ENCODE measurements at places on chromosomes 7 and 10.
A peak's percentile ranks its signal among the peaks of the same experiment; 100 is the strongest.

DNA sequence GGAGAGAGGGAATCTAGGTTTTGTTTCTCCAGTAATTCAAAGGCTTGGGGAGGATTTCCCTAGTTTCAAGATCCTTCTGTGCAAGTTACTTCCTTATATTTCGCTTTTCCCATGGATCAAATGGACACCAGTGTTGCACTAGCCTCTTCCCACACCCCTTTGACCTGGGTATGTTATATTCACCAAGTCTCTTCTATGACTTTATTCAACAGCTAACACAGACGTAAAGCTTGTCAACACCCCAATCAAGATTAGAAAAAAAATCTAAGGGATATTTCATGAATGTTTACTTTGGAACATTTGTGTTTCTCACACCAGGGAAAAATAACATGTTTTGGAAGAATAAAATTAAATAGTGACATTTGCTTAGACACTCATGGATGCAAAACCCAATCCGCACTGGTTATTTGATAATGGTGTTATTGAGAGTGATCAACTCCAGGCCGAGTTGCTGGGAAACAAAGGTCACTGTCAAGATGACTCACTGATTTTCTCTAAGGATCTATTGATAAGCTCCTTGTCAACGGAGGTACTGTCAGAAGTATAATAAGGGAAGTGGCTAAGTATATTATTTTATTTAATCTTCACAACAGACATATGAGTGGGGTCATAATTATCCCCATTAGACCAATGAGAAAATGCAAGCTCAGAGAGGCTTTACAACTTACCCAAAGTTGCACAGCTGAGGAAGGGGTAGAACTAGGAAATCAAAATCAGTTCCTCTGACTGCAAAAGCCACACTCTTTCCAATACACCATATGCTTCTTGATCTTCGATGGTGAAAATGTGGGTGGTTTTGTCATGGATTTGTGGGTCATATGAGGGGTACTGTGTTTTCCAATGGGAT lies 52.2 kb downstream of the CREB3L2 start:
- no peak for DNase-seq

- no peak for DNase-seq
Observed at GRCh38 chr7:131424219-131424822, 96.6 kb downstream of the MKLN1 start.

DNA sequence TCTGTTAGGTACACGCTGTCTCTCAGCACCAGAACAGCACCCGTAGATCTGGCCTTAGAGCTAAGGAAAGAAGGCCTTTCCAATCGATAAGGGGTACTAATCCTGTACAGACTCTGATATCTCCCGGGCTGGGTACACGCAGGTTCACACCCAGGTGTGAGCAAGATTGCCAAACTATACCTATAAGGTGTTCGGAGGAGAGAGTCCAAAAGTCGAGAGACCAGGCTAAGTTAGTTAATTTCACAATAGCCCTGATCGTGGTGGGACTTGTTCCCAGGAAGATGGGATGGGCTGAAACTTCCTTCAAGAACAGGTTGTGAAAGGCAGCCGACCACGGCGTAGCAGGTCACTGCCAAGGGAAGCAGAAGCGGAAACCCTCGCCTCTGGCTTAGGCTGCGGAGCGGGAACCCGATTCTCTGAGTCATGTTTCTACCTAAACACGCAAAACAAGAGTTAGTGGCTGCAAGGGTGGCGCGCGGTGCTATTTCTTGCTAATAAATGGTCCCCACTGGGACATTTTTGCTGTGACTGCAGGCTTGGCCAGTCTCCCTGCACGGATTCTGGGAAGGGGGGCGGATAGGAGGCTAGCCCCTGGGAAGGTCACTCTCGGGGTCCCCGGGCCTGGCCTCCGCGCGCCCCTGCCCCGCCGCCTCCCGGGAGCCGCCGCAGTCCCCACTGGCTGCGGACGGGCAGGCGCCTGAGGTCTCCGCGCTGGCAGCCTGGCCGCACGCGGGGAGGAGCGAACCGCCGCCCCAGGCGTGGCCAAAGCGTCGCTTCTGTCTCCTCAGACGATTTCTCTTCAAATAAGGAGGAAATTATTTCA lies 75.4 kb upstream of the PDSS1 start:
- DNase-seq = peak; percentile 50

DNA sequence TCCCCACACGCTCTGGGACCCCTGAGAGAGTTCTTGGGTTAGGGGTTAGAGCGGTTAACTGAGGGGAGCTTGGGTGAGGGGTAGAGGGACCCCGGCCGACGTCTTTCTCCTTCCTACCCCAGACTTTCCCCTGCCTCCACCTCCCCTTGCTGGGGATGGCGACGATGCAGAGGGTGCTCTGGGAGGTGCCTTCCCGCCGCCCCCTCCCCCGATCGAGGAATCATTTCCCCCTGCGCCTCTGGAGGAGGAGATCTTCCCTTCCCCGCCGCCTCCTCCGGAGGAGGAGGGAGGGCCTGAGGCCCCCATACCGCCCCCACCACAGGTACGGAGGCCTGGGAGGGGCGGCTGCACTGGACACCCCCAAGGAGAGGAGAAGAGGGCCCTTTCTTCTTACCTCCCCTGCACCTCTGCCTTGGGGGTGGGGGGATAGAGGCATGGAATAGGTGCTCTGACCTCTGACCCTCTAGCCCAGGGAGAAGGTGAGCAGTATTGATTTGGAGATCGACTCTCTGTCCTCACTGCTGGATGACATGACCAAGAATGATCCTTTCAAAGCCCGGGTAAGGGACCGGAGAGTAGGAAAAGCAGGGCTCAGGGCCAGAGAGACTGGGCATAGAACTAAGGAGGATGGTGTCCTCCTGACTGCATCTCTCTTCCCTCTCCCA lies 1.1 kb downstream of the ZYX start:
- no peak for DNase-seq

- no peak for DNase-seq
Observed at GRCh38 chr10:120741396-120741795, 109.8 kb upstream of the WDR11 start.

- no peak for DNase-seq
Observed at GRCh38 chr7:22438994-22439393, 61.0 kb downstream of the STEAP1B start.

DNA sequence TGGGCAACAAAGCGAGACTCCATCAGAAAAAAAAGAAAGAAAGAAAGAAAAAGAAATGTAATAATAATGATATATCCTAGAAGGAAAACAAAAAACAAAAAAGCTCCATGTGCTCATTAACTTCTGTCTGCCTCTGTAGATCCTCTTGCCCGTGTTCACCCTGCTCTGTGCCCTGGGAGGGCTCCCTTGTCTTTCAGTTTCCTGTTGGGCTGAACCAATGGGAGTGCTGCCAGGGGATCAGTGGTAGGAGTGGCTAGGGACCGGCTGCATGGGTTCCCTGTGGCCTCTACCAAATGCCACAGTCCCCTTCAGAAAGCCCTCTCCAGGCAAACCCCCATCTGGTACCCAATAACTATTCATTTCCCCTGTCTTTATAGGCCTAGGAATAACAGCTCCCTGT lies 51.8 kb upstream of the PARD3 start:
- no peak for DNase-seq

GRCh38 chr7:111958431-111958830 lies 247.8 kb downstream of the DOCK4 start:
- no peak for DNase-seq

- no peak for DNase-seq
Observed at GRCh38 chr10:112279433-112279832, 3.8 kb upstream of the TECTB start.

DNA sequence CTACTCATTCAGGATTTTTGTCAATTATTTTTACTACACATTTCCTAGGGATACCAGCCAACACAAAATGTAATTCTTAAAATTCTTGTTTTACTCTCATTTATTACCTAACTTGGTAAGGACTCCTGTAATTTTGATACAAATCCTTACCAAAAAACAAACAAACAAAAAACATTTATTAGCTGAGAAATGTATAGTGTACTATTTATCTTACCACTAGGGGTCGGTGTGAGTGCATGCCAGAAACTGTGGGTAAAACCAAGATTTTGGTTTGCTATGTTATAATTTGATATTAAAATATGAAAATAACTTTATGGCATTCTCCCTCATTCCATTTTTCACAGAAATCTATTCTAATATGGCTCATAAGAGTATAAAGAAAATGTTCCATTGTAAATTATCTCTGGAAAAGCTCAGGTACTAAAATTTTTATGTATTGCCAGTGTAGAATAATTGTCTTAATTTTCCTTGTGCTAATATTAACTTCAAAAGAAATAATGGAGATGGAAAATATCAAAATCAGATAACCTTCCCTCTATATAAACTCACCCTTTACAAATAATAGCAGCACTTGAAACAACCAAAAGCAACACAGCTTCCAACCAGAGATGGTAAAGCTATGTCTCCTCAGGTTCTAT lies 290.8 kb upstream of the PCDH15 start:
- no peak for DNase-seq

DNA sequence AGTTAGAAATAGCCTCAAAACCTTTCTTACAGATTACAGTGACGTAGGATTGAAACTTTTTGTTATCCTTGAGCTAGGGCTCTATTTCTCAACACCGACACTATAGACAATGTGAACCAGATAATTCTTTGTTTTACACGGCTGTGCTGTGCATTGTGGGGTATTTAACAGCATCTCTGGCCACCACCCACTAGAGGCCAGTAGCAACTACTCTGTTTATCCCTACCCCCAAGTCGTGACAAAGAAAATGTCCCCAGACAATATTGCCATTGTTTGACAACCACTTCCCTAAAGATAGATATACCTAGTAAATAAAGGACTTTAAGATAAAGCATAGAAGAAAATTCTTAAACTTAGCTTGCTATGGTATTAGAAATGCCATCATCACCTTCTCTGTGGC lies 359.6 kb downstream of the ARL4A start:
- no peak for DNase-seq

- no peak for DNase-seq
Observed at GRCh38 chr10:30996481-30997005, 35.1 kb downstream of the ZNF438 start.

- DNase-seq = no peak
Observed at GRCh38 chr7:27739301-27739908, 557 bp upstream of the TAX1BP1 start.

DNA sequence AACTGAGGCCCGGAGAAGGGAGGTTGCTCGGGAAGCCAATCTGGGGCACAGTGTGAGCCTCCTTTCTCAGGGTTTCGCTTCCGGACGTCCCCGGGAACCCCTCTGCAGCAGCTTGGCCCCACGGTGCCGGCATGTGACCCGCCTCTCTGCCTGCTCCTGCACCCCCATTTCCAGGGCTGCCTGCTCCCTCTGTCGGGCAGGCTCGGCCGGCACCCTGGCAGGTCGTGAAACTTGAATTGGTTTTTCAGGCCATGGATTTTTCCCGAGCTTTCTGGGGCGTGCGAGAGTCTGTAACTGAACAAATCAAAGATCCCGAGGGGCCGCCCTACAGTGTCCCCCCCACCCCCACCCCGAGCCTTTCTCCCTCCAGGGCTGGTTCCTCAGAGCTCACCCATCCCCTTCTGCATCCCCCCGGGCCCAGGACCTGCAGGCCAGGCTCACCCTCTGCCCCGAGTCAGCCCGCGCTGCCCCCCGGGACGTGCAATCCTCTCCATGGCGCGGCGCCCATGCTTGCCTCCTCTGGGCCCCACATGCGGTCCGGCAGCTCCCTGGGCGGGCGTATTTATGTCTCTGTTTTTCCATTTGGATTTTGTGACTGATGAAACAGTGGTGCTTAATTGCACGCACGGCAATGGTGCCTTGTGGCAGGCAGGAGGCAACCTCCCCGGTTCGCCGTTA lies 58.1 kb downstream of the UNCX start:
- no peak for DNase-seq

GRCh38 chr7:111140091-111140865 lies 49.4 kb downstream of the LRRN3 start:
- no peak for DNase-seq

- no peak for DNase-seq
Observed at GRCh38 chr10:7826971-7827370, 8.7 kb downstream of the TAF3 start.

DNA sequence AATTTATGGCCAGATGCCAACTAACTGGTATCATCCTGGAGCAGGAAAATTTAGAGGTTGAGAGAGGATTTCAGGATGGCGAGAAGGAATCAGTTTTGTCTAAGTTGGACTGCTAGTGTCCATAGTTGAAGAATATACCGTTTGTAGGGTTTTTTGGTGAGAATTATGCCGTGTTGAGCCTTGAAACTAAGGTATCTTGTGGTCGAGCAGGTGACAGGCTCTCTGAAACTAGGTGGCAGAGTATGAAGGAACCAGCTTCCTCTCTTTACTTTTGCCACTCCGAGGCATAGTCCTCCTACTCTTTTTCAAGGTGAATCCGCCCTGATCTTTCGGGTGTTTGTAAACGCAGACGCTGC lies 9.7 kb downstream of the MDFIC start:
- DNase-seq = peak; percentile 23

- DNase-seq = no peak
Observed at GRCh38 chr10:44824607-44825006, 86.5 kb upstream of the TMEM72 start.

GRCh38 chr7:14073543-14073942 lies 84.1 kb upstream of the ETV1 start:
- no peak for DNase-seq

- DNase-seq = no peak
Observed at GRCh38 chr10:52454491-52454890, 140.4 kb downstream of the DKK1 start.

DNA sequence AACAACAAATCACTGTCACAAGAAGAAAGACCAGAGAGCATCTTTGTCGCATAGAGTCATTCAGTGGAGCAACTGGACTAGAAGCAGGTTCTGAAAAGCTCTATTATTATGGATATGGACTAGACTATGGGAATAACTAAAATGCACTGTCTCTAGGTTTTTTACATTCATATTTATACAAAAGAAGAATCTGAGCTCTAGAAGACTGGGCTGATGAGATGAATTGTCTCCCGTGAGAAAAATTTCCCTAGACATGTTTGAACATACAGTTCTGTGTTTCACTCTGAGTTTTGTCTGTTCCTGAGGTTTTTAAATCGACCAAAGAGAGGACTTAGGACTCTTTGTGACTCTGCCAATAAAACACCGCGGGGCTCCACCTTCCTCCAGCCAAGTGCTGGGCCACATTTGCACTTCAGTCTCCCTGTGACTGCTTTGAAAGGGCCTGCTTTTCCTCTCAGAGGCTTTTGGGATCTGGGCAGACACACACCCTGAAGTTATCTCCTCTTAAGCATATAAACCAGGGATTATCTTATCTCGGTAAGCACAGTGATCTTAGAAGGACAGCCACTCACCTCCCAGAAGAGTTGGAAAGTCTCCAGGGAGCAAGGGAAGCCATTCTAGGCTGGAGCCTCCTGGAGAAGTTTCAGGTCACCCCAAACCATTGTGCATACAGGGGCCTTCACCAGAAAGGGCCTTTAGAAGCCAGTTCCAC lies 101.0 kb upstream of the JCAD start:
- no peak for DNase-seq

GRCh38 chr7:105932835-105933477 lies 30.1 kb upstream of the CDHR3 start:
- DNase-seq = no peak

DNA sequence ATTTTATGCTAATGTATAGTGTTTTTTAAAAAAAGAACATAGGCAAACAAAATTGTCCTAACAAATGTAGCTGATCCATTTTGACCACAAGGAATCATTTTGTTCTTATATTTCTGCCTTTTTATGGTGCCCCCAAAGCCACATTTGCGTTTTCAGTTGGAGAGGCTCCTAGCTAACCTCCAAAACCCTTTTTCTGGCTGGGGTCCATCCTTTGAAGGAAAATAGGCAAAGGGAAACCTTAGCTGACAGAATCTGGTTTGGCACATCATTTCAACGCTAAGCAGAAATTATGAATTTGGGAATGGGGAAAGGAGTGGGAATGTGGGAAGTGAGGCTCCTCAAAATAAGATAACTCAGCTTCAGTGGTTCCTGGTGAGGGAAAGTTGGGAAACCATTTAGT lies 25.6 kb upstream of the SLC25A13 start:
- DNase-seq = no peak

- DNase-seq = no peak
Observed at GRCh38 chr7:37516664-37517063, 68.0 kb upstream of the ELMO1 start.
